ENCODE measurements at places on chromosomes 5 and 9.

- no peak for DNase-seq
These were observed 139.7 kb downstream of the LRRC70 start for GRCh38 chr5:62718324-62718723.

GRCh38 chr9:126791406-126792230 lies 13.2 kb upstream of the ZBTB43 start:
- DNase-seq, result no peak

- DNase-seq, result no peak
These were observed 463.7 kb upstream of the WWC1 start for GRCh38 chr5:167827766-167828165.

DNA sequence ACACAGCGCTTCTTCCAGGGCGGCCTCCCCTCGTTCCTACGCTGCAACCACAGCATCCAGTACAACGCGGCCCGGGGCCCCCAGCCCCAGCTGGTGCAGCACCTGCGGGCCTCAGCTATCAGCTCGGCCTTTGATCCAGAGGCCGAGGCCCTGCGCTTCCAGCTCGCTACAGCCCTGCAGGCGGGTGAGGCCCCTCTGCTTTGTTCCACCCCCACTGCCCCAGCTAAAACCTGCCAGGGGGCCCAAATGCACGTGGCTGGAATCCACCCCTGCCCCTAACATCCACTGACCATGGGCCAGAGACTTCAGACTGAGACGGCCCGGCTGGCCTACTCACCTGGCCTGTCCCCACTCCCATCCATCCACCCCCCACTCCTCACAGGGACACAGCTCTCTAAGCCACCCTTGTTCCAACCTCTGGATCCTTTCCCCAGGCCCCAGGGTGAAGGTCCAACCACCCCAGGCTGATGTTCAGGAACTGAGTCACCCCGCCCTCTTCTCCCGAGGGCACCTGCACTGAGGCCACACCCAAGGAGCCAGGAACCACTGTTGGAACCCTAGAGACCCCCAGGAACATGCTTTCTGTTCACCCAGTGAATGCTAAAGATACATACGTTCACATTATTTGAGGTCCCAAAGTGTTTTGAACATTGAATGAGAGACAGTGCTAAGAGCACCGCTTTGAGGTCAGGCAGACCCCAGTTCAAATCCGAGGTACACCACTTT lies 18.9 kb upstream of the ASS1 start:
- DNase-seq, result no peak

DNA sequence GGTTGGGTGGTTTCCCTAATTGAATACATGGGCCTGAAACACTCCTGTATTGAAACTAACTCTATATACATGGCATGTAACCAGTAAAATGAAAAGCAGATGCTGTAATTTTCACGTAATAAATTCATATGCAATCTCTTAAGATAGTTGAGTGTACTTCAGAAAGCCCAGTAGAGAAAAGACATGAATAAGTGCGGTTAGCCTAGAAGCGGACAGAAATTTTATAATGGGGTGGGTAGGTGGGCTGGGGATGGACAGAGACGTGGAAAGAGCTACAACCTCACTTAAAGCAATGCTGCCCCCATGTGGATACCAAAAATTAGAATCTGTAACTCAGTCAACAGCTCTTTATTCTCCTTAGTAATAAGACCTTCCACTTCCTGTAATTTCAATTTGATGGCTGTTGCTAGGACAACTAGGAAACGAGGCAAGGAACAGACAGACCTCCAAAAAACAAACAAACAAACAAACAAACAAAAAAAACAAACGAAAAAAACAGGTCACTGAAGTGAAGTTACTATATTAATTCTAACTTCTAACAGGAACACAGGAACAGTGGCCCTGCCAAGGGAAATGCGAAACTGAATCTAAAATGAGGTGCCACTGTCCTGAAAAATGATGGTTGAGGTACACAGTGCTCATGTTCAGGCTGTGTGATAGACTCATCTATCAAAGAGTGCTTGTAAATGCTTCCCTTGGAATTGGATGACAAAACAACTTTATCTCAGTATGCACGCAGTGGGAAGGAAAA lies 103.4 kb upstream of the GNA14 start:
- no peak for DNase-seq

- peak; percentile 15 for DNase-seq
These were observed 99.3 kb downstream of the SLIT3 start for GRCh38 chr5:169201597-169201996.

DNA sequence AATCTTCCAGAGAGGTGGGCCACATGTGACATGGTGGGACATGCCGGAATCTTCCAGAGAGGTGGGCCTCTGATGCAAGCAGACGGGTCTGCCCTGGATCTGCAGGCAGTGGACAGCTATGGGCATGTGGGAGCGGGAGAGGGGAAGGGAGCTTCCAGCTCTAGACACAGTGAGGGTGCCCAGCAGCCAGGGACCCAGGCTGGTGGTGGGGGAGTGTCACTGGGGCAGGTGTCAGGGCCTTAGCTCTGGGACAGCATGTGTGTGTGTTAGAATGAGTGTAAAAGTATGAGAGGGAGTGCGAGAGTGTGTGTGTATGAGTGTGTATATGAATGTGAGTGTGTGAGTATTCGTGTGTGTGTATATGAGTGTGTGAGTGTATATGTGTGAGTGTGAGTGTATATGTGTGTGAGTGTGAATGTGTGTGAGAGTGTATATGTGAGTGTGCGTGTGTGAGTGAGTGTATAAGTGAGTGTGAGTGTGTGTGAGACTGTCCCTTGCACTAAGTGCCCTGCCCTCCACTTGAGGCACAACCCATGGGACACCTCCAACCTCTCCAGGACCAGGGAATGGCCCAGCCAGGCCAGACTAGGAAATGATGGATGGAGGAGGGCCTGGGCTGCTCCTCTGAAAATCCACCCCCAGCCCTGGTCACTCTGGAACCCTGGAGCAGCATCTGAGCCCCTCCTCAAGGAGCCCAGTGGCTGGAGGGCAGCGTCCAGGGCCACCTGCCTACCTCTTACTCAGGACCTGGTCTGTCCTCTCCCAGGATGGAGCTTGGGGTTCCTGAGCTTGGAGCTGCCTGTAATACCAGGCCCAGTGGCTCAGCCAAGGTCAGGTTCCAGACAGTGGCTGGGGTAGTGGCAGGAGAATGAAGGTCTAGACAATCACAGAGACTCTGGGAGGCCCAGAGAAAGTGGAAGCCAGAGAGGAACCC lies 122.2 kb downstream of the C9orf50 start:
- no peak for DNase-seq

Measured in CMK (cell line).